ENCODE measurements at places on chromosomes 7 and 10.

DNA sequence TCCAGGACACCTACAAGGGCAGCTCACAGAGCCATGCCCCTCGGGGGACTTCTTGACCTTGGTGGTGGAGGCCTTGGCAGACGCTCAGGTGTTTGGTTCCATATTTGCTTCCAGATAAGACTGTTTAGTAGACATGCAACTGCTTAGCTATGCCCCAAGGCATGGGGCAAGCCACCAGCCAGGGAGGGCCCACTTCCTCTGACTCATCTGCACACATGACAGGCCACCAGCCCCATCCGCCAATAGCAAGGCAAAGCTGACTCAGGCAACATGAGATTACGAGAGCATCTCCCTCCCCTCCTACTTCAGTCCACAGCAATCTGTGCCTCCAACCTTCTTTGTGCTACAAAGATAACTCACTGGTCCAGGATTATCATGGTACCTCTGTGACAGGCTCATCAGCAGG, 54.9 kb downstream of the KCNMA1 start:
- no peak for DNase-seq

DNA sequence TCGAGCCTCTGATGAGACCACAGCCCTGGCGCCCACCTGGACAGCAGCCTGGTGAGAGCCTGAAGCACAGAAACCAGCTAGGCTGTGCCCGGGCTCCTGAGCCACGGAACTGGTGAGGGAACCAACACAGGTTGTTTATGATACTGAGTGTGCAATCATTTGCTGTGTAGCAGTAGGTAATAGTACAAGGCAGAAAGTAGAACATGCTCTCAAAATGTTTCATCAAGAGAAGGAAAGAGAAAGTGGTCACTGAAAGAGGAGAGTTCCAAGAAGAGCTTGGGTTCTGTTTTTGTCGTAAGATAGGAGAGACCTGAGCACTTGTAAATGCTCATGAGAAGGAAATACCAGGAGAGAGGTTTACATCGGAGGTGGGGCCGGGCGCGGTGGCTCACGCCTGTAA, 208.2 kb downstream of the FAM107B start:
- DNase-seq = no peak

DNA sequence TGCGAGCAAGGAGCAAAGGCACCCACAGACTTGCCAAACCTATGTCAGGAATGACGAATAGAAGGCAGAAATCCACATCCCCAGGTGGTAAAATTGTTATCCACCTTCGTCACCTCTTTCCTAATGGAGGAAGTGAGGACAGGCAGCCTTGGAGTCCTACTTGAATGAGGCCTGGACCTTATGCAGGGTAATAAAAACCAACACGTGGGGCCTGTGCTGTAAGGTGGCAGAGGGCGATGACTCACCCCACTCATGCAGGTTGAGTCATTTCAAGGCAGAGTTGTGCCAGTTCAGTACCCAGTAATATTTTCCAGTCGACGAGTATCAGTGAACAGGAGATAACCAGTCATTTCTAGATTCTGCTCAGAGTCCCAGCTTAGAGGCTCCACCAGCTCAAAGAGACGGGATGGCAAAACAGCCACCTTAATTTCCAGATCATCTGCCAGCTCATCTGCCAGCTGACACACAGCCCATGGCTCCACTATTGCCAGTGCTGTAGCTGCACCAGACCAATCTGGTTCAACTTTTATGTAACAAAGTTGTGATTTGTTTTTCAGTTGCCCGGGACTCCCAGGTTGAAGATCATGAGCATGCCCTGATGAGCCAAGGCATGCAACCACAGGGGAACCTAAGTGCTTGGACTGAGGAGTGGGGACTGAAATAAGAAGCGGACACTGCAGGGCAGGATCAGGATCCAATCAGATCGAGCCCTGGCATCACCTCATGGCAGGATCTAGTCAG, 176.2 kb upstream of the ITGB1 start:
- no peak for DNase-seq

- DNase-seq = no peak
These were observed 14.2 kb downstream of the HK1 start for GRCh38 chr10:69292459-69292858.

DNA sequence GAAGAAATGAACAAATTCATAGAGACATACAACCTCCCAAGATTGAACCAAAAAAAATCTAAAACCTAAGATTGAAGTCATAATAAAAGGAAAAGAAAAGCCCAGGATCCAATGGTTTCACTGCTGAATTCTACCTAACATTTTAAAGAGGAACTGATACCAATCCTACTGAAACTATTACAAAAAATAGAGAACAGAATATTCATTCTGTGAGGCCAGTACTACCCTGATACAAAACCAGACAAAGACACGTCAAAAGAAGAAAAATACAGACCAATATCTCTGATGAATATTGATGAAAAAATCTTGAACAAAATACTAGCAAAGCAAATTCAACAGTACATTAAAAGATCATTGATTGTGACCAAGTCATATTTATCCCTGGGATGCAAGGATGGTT, 128.5 kb upstream of the STEAP1 start:
- DNase-seq = no peak

DNA sequence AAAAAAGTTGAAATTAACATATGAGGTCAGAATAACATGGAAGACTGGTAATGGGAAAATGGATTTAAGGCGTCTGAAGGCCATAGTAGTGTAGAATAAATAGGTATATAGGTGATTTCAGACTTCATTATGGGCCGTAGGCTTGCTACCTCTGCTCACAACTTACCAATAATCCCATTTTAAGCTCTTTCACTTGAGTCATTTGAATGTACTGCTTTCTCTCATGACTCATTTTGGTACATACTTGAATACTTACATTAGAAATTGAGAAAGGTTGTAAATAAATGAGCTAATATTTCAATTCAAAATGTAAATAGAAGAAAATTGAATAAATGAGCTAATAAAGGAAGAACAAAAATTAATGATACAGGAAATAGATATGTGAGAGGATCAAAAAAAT, 42.2 kb upstream of the NEUROD6 start:
- no peak for DNase-seq

- no peak for DNase-seq
These were observed 7.5 kb downstream of the CPA1 start for GRCh38 chr7:130387628-130388403.
